ENCODE measurements at places on chromosomes 13 and 19.

DNA sequence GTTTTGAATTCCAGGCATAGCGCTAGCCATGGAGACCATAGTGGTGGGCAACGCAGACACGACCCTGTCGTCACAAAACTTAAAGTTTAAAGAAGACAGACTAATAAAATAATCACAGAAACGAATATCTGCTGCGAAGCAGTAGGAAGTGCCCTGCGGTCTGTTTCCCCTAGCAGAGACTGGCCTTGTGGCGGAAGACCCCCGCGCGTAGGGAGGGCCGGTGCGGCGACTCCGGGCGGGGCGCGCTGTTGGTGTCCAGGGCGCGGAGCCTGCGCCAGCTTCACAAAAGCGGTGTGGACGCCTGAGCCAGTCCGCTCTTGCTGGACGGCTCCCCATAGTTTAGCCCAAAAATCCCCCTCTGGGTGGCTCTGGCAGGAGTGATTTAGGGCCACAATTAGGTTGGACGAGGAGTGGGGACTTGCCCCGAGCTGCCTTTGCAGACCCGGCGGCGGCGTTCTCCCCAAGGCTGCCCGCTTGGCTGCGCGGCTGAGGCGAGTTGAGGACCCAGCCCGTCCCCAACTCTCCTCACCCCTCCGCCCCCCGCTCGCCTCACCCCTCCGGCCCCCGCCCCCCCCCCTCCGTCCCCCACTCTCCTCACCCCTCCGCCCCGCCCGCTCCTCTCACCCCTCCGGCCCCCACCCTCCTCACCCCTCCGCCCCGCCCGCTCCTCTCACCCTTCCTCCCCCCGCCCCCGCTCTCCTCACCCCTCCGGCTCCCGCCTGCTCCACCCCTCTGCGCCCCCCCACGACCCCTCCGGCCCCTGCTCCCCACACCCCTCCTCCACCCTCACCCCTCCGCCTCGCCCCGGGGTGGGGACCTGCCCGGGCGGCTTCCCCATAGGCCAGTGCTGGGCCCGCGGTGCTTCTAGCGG is 14.2 kb upstream of the LATS2 start:
- DNase-seq: no peak

- DNase-seq: no peak
Observed at GRCh38 chr13:20349564-20350381, 117.7 kb upstream of the GJB6 start.

DNA sequence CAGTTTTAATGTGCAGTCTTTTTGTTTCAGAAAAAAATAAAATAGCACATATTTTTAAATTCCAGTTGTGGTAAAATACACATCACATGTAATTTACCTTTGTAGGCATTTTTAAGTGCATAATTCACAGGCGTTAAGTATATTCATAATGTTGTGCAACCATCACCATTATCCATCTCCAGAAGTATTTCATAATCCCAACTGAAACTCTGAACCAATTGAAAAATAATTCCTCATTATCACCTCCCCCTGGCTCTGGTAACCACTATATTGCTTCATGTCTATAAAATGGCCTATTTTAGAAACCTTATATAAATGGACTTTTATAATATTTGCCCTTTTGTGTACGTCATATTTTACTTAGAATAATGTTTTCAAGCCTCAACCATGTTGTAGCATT is 756.5 kb upstream of the KLHL1 start:
- DNase-seq: no peak

DNA sequence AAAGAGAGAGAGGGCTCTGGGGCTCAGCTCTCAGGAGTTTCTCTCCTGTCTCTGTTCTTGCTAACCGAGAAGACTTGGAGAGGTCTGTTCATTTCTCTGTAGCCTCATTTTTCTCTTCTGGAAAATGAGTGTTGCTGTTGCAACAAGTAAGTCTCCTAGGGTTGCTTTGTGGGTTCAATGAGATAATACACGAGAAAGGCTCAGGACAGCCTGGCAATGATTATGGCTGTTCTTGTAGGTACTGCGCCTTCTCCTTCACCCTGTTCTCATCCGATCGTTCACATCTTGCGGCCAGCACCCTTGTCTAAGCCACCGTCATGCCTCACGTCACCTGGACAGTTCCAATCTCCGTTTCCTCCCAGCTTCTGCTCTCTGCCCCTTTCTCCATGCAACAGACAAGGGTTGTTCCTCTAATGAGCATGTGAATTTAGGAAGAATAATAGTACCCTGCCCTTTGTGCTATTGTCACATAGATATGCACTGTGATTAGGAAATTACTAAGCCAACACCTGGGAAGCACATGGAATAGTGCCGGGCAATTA is 4.2 kb downstream of the C5AR1 start:
- no peak for DNase-seq

DNA sequence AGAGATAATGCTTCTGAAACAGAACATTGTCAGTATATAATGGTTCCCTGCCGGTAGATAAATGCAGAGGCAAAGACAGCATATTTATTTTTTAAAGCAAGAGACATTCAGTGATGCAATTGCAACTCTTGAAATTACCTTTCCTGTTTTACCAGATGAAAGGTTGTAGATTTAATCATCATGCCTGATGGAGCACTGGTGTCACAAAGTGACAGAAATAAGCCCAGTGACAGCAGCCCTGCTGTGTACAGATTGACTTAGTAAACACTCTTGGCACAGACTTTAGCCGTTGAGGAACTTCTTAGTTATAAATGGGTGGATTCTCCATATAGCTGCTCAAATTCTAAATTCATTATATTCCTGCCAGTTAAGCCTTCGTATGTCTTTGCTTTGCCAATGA is 172.5 kb downstream of the ITGBL1 start:
- no peak for DNase-seq

DNA sequence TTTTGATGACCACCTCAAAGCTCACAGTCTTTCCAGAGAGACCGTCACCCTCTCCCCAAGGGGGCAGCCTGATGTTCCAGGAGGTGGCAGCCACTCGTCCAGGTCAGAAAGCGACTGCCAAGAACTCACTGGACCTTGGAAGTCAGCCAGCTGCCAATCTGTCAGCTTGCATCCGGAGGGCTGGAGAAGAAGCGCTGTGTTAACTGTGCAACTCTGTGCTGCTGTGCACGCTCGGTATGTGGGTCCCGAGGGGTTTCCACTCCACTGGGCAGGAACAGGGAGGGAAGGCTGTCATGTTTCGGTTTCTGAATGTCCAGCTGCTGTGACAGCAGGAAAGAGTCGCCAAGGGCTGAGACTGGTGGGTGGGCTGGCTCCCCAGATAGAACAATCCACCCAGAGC is 89.2 kb downstream of the CACNA1A start:
- no peak for DNase-seq

All from stimulated activated CD8-positive, alpha-beta memory T cell treated with anti-CD3 and anti-CD28 coated beads, Interleukin-12 subunit alpha, Interleukin-12 subunit beta, amount 100 ng/mL, for 4 hours (primary cell).